ENCODE measurements at places on chromosomes 5 and 9.

DNA sequence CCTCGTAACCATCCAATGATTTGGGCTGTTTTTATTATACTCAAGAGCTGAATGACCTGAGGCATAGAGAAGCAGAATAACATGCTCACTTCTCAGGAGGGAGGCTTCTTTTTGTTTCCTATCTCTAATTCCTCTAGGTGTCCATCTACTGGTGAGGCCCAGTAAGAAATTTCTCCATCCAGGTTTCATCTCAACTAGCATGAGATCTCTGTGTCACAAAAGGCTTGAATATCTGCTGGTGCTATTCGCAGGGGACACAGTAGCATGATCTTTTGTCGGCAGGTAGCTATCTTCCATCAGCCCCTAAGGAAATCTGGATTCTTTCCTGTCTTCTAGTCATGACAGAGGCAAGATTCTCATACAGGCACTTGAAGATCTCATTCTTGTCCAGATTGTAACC lies 8.9 kb downstream of the IFNE start:
- DNase-seq, result no peak

DNA sequence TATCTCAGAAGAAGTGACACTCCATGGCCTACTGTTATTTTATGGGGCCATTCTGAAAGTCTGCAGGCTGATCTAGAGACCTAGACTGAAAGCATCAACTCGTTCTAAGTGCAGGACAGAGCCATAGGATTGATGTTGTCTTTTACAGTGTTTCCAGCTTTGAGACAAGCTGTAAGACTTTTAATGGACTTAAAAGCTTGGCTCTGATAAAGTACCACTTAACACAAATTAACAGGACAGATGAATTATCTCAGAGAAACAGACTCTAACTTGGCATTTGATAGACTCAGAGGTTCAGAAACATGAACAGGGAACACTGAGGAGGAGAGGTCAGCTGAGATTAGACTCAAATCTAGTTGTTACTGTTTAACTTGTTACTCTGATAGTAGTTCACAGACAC lies 203.2 kb downstream of the TLR4 start:
- no peak for DNase-seq

DNA sequence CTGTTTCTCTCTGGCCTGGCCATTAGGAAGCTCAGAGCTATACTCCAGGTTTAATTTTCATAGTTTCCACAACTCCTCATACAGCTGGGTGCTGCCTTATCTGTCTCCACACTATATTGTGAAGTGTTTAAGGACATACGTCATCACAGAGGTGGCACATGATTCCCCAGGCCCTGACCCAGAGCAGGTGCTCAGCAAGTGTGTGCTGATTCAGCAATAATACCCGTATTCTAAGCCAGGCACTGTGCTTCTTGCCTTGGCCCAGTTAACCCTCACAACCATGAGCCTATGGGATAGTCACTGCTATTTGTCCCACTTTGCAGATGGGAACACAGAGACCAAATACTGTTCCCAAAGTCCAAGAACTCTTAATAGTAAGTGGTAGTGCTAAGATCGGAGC lies 93.5 kb upstream of the SMIM23 start:
- no peak for DNase-seq

- no peak for DNase-seq
Measured at GRCh38 chr9:114685951-114686350, 4.0 kb upstream of the TEX48 start.
